CD4-positive, alpha-beta T cell treated with Interleukin-1 beta for 1 hour (primary cell): ENCODE measurements at places on chromosomes 6 and 20.

- no peak for DNase-seq
Observed at GRCh38 chr6:51533962-51534361, 553.5 kb downstream of the PKHD1 start.

DNA sequence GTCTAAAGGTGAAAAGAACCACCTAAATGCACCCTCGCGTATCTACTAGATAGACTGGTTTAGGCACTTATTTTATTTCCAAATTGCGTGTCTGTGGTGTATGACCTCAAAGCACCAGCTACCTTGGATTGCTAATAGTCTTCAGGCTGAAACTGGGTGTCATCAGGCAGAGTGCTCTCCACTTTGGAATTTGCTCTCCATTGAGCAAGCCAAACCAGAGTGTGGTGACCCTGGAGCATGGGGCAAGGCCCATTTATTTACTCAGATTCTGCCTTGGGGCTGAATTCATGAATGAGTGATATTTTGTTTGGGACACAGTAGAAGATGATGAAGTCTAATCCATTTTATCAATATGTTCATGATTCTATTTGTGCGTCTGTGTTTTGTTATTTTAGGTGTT, 812.8 kb upstream of the SLC35B3 start:
- no peak for DNase-seq

- DNase-seq = no peak
Observed at GRCh38 chr6:13523826-13524622, 36.6 kb upstream of the GFOD1 start.

DNA sequence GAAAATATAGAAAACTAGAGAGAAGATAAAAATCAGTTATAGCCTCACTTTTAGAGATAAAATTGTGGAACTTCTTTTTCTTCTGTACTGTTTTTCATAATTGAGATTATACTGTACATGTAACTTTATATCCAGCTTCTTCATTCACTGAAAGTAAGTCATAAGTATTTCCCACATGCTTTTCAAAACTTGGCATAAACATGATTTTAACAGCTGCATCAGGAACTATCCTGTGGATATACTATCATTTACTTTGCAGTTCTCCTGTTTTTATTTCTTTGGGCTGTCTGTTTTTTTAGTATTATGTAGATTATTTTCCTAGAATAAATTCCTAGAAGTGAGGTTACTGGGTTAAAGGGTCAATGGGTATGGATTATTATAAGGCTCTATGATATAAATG, 14.8 kb downstream of the DSTN start:
- DNase-seq = no peak

GRCh38 chr6:29953686-29954085, 11.4 kb downstream of the HLA-A start:
- DNase-seq = no peak

DNA sequence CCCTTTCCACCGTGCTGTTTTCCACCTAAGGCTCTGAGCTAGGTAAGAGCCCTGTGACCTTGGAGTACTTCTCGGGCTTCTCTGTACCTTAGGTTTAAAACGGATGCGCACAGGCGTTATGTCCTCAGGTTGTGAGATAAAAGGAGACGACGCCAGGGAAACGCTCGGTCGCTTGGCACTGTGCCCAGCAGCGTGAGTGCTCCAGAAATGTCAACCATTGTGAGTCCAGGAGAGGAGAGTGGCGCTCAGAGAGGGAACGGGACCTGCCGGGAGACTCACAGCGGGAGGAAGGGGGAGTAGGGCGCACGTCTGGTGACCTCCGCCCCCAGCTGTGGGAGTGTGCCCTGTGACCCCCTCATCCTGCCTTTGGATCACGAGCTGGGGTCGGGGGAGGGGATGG, 33.8 kb upstream of the SCRT2 start:
- no peak for DNase-seq
